Amniotic epithelial cell (primary cell): ENCODE measurements at places on chromosomes 16 and 17.

DNA sequence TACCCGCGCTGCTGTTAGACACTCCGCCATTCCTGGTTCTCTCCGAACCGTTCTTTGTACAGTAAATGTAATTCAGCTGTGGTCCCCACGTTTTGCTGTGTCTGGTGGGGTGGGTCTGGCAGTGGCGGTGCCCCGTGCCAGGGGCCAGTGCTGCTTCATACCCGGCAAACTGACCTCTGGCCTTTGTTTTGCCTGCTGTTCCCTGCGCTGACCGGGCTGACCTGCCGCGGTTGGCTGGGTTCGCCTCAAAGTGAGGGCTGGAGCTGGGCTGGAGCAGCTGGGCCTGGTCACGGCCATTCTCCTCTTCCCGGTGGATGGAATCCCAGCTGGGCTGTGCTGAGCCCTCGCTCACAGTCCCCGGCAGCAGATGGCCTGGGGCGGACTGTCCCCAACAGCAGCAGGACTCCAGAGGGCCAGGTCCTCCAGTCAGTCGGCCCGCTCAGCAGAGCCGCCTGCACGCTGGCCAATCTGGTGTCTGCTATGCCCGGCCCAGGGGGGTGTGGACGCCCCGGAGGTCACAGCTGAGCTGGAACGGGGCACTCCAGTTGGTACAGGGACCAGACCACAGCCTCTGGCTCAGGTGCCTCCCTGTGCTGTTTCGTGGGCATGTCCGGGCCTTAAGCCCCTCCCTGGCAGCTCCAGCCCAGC is 1.5 kb upstream of the WFIKKN1 start:
- no peak for DNase-seq

- peak; percentile 33 for DNase-seq
Observed at GRCh38 chr17:44132275-44132821, 8.9 kb upstream of the HDAC5 start.

- DNase-seq = no peak
Observed at GRCh38 chr17:82334622-82335394, 1.2 kb upstream of the SECTM1 start.

GRCh38 chr17:40916366-40916765 is 21.1 kb downstream of the KRT23 start:
- no peak for DNase-seq

- no peak for DNase-seq
Observed at GRCh38 chr16:88681084-88681680, 5.1 kb downstream of the SNAI3 start.

DNA sequence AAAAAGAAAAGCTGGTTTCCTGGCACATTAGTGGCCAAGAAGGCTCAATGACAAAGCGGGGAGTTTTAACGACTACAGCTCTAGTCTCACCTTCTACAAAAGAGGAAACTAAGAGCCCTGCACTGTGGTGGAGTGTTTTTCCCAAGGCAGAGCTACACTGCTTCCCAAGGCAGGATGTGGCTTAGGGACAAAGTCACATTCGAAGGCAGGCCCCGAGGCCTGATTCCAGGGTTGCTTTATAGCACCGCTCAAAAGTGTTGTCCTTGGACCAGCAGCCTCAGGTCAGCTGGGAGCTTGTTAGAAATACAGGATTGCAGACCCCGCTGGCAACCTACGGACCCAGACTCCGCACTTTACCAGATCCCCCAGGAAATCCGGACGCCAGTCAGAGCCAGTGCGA is 23.8 kb downstream of the TMEM92 start:
- DNase-seq = no peak

GRCh38 chr17:45998987-45999899 is at the start of gene STH:
Gene STH, plus strand, starts transcription at chr17:45999250. Its CDS starts 30 bp downstream, at chr17:45999280.
- no peak for DNase-seq

DNA sequence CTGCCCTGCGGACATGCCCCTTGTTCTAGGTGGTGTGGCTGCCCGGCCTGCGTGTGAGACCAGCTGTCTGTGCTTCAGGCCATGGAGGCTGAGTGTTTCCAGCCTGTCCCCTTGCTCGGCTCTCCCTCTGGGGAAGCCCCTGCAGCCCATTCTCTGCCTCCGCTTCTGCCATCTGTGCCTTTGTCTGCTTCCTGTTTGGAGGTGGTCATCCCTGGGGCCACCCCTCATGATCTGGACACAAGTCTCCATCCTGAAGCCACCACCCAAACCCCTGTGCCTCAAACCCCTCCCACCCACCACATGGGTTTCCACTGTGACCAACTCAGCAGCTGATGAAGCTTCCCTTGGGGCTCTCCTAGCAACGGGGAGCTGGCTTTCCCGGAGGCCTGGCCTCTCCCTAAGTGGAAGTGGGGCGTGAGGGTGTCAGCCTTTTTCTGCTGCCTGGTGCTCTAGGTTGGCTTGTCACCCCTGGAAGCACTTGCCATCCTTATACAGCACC is 184.9 kb downstream of the SEC14L1 start:
- no peak for DNase-seq

- DNase-seq = no peak
Observed at GRCh38 chr17:77422748-77423113, 282.0 kb downstream of the SEC14L1 start.

DNA sequence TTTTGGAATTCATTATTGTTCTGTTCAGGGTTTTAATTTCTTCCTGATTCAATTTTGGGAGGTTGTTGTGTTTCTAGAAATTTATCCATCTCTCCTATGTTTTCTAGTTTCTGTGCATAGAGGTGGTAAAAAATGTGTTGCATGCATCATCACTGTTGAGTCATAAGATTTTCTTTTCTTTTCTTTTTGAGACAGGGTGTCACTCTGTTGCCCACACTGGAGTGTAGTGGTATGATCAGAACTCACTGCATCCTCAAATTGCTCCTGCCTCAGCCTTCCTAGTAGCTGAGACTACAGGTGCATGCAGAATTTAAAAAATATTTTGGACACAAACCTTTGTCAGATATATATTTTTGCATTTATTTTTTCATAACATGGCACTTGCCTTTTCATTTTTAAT is 184.8 kb downstream of the BCAS3 start:
- DNase-seq = no peak

- DNase-seq = no peak
Observed at GRCh38 chr17:27233776-27234175, 60.1 kb upstream of the WSB1 start.

DNA sequence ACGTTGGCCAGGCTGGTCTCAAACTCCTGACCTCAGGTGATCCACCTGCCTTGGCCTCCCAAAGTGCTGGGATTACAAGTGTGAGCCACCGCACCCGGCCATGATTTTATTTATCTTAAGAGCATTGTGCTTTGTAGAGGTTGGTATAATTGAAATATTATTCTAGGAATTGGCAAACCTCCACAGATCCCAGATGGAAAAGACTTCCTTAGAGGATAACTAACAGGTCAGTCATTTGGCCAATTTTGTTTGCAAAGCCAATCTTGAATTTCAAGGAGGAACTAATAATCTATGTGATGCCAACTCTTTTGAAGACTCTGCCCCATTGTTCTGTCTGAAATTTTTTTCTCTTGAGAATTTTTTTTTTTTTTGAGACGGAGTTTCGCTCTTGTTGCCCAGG is 46.7 kb upstream of the SLC5A10 start:
- no peak for DNase-seq

DNA sequence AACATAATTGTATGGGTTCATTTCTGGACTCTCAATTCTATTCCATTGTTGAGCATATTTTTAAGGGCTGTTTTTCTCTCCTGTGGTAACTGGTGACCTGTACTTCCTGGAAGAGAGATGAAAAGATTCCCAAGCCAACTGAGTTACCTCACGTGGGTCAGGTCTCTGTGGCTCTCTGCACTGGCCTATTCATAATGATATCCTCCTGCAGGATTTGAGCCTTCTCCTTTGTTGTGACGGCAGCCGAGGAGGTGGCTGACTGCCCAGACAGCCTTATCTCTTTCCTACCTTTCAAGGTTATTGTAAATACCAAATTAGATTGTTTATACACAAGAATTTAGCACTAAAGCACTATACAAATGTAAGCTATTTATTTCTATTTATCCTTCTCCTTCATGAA is 2.7 kb upstream of the ACE start:
- peak; percentile 65 for DNase-seq

GRCh38 chr16:48004141-48004695 is 151.6 kb downstream of the ABCC12 start:
- no peak for DNase-seq

- DNase-seq = peak; percentile 61
Observed at GRCh38 chr16:72467157-72467759, 295.3 kb upstream of the PMFBP1 start.

- DNase-seq = no peak
Observed at GRCh38 chr16:89133457-89134127, 38.0 kb upstream of the CDH15 start.

- DNase-seq = no peak
Observed at GRCh38 chr16:10561001-10561400, 19.4 kb downstream of the EMP2 start.

DNA sequence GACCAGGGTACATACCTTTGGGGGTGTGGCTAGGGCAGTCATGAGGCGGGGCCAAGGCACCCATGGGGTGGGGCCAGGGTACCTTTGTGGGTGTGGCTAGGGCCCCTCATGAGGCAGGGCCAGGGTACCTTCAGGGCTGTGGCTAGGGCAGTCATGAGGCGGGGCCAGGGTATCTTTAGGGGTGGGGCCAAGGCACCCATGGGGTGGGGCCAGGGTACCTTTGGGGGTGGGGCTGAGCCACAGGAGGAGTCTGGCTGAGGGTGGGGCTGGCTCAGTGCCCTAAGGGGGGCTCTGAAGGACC is 3.5 kb downstream of the GNG13 start:
- no peak for DNase-seq

GRCh38 chr16:85304337-85304736 is 192.1 kb upstream of the CIBAR2 start:
- no peak for DNase-seq

DNA sequence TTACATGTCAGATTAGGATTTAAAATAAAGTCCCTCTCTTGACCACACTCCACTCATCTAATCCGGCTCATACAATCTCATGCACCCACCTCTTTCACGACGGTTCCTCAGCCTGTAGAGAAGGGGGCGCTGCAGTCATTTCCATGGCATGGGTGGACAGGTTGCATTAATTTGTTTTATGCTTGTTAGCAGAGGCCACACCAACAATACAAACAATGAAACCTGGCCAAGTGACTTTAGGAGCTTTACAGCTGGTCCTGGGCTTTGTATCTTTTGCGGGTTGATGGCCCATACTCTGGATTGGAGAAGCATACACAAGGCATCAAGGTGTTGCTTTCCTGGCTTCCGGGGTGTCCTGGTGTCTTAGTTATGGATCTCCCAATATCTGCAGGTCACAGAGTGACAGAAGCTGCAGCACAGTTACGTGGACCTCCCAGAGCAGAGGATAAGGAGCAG is 9.7 kb upstream of the SNF8 start:
- peak; percentile 78 for DNase-seq

DNA sequence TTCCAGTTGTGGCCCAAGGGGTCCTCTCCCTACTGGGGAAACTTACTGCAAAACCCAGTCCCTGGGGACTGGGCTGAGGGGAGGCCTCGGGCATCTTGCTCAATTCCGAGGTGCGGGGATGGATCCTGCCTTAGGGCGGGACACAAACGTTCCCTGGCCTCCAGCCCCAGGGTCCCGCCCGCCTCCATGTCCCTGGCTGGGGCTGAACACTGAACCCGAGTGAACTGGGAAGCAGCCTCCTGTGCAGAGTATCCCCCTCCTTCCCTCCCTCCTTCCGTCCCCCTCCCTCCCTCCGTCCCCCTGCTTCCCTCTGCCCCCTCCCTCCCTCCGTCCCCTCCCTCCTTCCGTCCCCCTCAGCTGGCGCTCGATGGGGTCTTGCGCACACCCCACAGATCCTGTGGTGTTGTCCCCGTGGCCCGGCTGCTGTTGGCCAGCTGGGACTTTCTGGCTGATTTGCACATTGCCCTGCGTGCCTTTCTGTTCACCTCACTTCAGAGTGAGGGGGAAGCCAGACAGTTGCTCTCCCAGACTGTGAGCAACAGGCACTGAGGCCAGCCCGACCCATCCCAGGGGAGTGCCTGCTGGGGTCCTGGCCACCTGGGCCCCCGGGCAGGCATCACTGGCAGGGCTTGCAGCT is 5.5 kb downstream of the TRAF7 start:
- peak; percentile 39 for DNase-seq

DNA sequence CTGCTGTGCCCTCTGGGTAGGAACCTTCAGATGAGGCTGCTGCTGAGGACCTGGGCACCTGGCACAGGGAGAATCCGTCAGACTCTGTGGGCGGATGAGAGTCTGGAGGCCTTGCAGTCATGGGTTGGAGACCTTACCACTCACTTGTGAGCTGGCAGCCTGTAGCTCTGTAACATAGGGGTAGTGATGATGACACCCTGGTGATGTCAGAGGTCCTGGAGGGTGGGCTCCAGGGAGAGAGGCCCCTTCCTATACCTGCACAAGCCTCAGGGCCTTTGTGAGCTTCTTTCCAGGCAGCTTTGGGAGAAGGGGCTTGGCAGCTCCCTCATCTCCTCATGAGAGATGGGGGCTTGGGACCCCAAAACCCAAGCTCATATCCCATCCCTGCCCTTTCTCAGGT is 1.6 kb downstream of the MIEF2 start:
- DNase-seq = no peak

- DNase-seq = peak; percentile 61
Observed at GRCh38 chr16:70634861-70635260, 11.5 kb upstream of the IL34 start.

GRCh38 chr16:77812856-77813500 is 24.6 kb downstream of the VAT1L start:
- DNase-seq = no peak

GRCh38 chr17:63430223-63430622 is 15.9 kb downstream of the CYB561 start:
- DNase-seq = no peak

- no peak for DNase-seq
Observed at GRCh38 chr16:51876601-51876875, 670.4 kb downstream of the TOX3 start.
